ENCODE measurements at places on chromosomes 7 and 10.

GRCh38 chr7:41529831-41530230 lies 173.1 kb downstream of the INHBA start:
- DNase-seq = no peak

- no peak for DNase-seq
Observed at GRCh38 chr7:119640861-119641260, 632.1 kb upstream of the KCND2 start.

GRCh38 chr7:1348096-1348822 lies 111.0 kb downstream of the MICALL2 start:
- no peak for DNase-seq

- no peak for DNase-seq
Observed at GRCh38 chr10:51770709-51771108, 71.3 kb upstream of the CSTF2T start.

- DNase-seq = no peak
Observed at GRCh38 chr10:78078539-78079330, 45.1 kb downstream of the RPS24 start.

DNA sequence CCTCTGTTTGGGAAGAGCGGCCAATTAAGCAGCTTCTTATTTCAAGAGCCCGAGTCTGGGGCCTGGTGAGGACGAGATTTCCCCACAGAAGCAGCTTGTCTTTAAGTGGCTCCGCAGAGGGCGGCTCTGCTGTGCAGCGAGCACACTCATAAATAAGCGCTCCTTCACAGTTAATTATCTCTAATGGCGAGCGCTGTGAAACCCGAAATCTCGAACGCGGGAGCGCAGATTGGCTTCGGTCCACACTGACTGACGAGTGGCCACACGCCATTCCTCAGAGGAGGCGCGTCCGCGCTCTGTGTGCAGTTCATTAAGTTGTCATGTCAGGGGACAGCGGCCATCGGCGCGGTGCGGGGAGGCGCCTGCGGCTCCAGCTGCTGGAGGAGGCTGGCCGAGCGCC lies 560.9 kb downstream of the DNAJB6 start:
- DNase-seq = no peak

GRCh38 chr7:11192506-11192905 lies 218.8 kb downstream of the PHF14 start:
- no peak for DNase-seq

DNA sequence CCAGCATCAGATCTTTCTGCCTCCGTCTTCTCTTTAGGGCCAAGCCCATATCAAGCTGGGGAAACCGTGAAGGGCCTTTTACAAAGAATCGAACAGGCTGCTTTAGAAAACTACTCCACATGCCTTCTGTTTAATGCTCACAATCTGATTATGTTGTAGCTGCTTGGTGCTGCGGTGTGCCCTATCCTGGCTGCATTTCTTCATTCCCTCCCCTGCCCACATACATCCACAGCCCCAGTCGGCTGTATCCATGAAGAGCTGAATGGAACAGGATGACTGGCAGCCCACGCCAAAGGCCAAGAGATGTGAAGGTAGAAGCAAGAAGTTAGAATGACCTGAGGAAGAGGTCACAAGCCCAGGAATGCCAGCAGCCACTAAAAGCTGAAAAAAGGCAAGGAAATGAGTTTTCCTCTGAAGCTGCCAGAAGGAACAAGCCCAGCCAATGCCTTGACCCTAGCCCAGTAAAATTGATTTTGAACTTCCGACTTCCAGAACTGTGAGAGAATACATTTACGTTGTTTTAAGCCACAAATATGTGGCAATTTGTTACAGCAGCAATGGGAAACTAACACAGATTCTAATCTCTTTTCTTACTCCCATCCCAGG lies 22.2 kb downstream of the TAS2R41 start:
- no peak for DNase-seq

DNA sequence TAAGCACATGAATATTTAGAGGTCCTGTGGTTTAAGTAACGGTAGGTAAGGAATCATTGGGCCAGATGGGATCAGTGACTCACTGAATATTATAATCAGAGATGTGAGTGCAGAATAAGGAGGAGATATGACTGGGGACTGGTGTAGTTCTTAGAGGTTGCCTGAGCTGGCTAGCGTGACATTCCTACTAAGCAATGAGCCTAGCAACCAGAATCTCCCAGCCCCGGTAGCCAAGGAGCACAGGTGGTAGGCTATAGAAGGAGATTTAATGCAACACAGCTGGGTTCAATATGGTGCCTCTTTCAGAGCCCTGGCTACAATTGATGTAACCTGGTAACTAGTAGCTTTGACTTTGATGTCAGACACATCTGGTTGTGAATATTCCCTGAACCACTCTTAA lies 641.6 kb downstream of the AUTS2 start:
- DNase-seq = no peak

- no peak for DNase-seq
Observed at GRCh38 chr10:72016608-72017300, 52.6 kb downstream of the CHST3 start.

DNA sequence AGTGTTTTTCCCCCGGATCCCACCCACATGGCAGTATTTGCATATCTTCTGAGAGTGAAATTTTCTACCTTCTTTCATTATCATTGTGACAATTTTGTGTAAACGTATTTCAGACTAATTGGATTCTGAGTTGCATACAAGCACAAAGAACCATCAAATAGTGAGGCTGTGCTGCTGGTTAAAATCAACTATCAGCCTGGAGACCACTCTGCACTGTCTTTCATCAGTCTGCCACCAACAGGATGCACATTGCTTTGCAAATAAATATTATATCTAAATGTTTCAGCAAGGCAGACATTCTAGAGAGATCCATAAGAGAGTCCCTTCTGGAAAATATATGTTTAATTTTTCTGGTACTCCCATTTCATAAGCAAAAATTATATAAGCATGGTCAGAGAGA lies 851.8 kb downstream of the XPNPEP1 start:
- no peak for DNase-seq

DNA sequence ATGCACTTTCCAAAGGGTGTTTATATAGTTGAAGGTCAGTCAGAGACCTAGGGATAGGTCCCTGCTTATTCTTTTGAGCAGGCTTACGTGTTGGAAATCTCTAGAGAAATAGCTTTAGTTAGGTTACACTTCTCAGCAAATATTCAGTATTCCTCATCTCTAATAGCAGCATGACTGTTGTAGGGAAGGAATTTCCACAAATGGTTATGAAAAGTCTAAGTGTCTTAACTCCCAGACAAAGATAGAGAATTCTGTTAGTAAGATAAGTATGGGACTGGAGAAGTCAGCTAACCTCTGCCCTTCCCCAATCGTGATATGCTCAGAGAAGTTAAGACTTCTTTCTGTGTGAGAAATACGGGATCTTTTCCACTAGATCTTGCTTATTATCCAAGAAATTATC lies 16.5 kb downstream of the SGPL1 start:
- no peak for DNase-seq

GRCh38 chr7:52436278-52436677 lies 599.2 kb upstream of the POM121L12 start:
- no peak for DNase-seq

DNA sequence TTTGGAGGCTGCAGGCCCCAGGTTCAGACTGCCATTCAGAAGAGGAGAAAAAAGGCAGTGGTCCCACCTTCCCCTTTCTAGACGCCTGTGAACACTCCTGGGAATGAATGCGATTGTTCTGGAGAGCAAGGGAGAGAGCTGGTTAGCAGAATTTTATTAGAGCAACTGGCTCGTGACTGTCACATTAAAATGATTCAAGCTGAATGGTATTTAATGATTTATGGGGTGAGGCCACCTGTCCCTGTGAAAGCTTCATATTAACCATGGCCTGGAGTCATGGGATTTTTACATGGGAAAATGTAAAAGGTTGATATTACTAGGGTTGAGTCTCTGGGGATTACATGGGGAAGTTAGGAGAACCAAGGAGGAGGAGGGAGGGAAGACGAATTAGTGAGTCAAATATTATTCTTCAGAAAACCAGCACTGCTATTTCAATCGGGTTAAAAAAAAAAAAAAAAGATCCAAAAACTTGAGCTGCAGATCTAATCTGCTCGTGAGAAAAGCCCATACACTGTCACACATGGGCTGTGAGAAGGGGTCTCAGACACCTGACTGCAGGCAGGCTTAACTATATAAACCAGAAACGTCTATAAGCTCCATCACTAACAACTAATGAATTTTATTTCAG lies 8.3 kb downstream of the CXCL12 start:
- no peak for DNase-seq

DNA sequence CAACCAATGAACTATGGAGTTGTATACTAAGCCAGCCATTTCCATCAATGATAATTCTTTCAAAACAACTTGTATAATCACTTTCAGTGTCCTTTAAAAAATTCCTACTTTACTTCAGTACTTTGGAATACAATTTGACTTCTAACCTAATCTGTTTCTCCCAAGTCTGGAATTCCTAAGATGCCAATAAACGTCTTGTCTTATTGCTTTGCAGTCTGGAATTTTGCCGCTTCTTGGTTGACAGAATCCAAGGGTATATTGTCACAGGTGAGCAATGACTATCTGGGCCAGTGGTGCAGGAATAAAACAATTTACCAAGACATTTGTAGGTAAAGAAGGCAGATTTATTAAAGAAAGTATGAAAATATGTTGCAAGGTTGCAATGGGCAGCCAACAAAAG lies 21.8 kb downstream of the RP9 start:
- no peak for DNase-seq

GRCh38 chr10:59606551-59606961 lies 103.1 kb downstream of the SLC16A9 start:
- no peak for DNase-seq

GRCh38 chr7:155234158-155234492 lies 63.6 kb upstream of the INSIG1 start:
- DNase-seq = no peak

GRCh38 chr10:114022766-114023597 lies 20.7 kb upstream of the ADRB1 start:
- no peak for DNase-seq

- DNase-seq = no peak
Observed at GRCh38 chr10:2633630-2634029, 433.7 kb upstream of the PFKP start.

DNA sequence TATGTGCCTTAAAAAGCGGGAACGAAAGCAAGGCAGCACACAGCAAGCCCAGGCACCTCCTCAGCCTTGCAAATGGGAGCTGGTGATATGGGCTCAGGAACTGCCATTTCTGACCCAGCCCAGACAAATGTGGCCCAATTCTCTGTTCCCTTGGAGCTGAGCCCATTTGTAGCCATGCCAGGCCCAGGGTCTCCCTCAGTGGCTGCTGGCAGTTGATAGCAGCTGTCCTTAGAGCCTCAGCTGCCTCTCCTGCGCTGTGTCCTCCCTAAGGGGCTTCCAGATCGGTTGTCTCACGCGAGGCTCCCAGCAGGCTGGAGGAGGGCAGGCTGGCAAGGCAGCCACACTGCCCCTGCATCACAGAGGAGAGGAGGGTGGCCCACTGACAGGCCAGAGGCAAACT lies 275.8 kb downstream of the KCNMA1 start:
- no peak for DNase-seq

DNA sequence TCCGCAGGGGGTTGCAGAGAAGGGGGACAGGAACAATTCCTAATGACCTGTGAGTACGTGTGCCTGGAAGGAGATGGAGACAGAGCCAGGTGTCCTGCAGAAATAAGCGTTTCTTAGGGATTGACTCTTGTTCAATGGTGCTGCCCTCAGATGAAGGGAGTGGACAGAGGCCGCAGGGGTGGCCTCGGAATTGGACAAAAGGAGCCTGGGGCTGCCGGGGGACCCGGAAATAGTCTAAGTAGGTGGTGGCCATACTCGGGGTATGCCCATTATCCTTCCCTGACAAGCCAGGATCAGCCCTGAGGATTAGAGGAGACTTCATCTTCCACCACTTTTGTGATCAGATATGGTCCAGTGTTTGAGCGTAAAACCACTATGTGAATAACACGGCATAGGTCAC lies 39.2 kb downstream of the ELFN1 start:
- DNase-seq = no peak

DNA sequence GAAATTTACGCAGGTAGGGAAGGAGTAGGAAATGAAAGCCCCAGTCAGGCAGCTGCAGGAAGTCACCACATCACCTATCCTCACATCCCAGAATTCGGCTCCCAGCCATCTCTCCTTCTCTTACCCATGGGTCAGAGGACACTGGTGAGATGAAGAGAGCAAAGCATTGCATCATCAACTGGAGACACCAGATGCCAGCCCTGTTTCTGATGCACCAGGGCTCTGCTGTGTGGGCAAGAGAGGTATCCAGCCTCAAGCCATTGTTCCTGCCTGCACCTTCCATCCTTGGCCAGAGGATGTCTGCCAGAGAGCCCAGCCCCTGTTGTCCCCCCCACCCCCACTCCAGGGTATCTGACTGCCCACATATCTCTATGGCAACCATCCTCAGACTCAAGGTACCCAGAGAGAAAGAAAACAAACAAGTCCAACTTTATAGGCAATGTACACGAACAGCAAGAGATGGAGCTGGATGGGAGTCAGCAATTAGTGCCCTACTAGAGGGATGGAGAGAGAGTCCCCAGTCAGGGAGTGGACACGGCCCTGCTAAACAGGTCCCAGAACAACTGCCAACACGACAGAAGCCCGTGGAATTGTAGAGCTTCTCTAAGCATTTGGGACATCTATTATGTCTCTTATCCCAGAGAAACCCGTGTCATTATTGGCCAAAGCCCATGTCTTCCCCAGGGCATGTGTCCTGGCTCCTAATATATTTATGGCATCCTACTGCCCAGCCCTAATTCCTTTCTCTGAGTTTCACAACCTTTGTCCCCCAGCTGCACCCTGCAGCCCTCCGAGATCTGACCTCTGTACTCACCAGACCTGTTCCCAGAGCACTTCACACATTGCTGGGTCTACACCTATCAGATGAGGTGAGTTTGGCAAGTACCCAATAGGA lies 2.8 kb downstream of the CAMK2G start:
- DNase-seq = no peak

GRCh38 chr10:70132098-70133029 lies at the start of gene AIFM2:
Gene AIFM2 (minus strand): TSS chr10:70132825. CDS start chr10:70124084, 8,741 bp downstream.
- DNase-seq = no peak

GRCh38 chr10:58590152-58590840 lies 77.6 kb downstream of the BICC1 start:
- no peak for DNase-seq

DNA sequence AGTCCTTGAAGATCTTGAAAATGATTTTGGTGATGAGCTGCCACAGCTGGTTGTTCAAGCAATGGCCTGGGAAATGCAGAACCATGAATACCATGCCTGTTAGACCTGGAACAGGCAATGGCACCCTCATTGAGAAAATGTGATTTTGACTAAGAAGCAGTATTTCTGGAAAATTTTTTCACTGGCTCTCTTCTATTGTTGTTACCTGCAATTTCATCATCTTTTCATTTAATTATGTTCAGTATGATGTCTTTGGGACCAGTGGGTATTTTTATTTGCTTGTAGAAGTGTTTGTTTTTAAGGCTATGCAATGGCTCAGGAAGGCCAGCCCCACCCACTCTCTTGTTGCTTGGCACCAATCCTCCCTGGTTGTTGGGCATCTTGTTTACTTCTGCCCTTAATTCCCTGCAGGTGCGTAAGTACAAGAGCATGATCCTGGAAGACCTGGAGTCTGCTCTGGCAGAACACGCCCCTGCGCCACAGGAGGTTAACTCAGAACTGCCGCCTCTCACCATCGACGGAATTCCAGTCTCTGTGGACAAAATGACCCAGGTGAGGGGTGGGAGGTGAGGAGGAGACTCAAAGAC lies 78.6 kb downstream of the NRF1 start:
- no peak for DNase-seq

Data from GOT3 (cell line).